Stimulated activated CD4-positive, alpha-beta T cell treated with anti-CD3 and anti-CD28 coated beads, Interleukin-2, amount 100 ng/mL, for 24 hours (primary cell): ENCODE measurements at places on chromosomes 1 and 21.

DNA sequence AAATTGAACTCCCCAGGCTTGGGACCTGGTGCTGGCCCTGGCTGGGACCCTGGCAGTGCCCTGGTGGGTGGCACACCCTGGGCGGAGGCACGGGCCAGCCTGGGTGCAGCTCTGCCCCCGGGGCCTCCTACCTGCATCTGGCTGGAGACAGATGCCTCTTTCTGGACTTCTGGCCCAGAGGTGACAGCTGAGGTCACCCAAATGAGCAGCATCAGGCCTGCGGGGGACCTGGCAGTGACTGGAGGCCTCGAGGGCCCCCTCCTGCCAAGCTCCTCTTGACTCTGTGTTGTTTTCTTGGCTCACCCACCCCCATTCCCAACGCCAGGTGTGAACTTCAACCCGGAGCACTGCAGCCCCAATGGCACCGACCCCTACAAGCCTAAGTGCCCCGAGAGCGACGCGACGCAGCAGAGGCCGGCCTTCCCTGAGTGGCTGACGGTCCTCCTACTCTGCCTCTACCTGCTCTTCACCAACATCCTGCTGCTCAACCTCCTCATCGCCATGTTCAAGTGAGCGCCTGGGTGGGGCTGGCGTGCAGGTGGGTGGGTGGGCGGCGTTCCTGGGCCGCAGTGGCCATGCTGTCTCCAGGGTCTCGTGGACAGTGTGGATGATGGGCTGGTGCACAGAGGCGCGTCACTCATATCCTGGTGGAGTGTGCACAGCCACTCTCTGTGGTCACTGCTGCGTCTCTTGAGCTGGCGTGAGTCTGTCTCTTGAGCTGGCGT is 41.6 kb upstream of the LRRC3 start:
- no peak for DNase-seq

DNA sequence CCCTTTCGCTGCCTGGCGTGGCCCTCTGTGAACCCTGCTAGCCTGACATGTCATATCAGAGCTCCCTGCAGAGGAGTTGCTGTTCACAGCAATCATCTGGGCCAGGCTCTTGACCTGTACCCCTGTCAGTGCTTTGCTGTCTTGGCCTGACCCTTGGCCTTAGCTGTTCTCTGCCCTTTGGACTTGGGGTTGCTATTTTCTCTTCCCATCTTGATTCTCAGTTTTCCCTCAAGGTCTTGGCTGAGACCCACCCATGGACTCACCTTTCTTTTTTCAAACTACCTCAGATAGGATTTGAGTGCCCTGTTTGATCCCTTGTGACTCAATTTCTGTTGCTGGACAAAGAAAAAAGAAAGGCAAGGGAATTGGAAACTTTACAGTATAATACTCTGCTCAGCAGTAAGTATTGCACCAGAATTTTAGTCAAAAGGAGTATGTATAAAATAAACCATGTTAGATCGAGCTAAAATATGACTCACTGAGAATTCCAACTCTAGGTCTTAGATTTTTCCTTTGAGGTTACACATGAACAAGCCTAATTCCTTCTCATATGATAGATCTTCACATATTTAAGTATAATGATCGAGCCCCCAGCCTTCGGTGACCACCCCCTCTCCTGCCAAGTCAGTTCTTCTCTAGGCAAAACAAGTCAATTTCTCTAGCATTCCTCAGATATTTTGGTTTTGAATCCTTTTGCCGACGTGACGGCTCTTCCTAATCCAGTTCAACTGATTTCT is 110.5 kb downstream of the NGF start:
- DNase-seq: no peak

DNA sequence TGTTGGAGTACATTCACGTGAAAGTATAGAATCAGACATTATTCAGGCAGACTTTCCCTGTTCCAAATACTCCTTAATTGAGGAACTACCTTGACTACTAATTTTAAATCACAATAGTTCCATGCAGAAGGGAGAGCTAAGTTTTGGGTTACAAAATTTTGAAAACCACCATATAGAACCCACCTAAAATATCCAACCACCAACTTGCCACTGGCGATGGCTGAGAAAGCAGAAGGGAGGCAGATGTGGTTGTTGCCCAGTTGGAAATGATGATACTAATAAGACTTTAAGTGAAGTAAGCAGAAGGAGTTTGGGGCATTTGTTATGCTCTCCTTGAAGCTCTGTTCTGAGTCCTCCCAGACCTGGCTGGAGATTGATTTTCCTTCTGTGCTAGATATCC is 190.7 kb downstream of the HLX start:
- no peak for DNase-seq

DNA sequence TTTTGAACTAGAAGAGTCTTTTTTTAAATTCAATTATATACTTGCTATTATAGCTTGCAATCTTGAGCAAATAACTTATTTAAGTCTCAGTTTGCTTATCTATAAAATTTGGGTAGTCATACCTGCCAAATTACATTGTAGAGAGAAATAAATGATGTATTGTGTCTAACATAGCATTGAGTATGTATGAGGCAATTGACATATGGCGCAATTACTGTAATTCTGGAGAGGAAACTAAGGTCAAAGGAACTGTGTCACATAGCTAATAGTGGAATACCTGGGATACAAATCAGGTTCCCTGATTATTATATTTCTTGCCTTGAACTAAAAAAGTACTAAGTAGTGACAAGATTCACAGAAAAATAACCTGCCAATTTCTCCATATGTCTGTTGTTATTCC is 302.5 kb downstream of the PDE4B start:
- DNase-seq: no peak

- DNase-seq: no peak
Measured at GRCh38 chr1:152497273-152497672, 13.3 kb upstream of the LCE5A start.
